ENCODE measurements at places on chromosomes 7 and 10.

- no peak for DNase-seq
Observed at GRCh38 chr10:133178357-133179127, 18.5 kb downstream of the KNDC1 start.

DNA sequence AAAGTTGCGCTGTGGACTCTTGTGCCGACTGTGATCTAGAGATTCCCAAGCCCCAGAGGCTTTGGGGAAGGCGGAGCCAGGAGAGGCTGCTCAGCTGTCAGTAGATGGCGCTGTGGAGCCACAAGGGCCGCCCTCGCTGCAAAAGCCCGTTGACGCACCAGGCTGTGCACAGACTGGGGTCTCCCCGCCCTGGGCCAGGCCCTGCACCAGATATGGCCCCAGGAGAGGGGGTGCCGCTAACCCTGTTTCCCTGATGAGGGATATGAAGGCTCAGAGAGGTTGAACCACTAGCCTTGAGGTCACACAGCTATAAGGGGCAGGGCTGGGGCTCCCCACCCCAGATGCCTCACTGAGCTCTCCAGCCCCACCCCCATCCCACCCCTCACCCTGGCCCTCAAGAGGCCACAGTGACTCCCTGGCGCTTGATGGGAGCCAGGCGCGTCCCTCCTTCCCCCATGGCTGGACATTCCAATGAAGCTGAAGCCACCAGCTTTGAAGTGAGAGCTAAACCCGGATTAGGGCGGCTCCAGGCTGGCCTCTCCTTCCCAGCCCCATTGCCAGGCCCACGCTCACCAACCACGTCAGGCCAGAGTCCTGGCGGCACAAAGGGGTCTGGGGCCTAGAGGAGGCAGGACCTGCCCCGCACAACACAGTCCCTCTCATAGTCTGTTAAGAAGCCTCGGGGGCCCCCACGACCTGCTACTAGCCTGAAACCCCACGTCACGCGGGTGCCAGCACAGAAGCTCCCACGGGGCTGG lies 26.4 kb downstream of the MYL10 start:
- peak; percentile 8 for DNase-seq

GRCh38 chr10:11113156-11113555 lies 95.5 kb downstream of the CELF2 start:
- DNase-seq: no peak

- DNase-seq: no peak
Observed at GRCh38 chr10:54026340-54026739, 774.7 kb downstream of the PCDH15 start.

GRCh38 chr7:35749556-35749955 lies 51.3 kb upstream of the SEPTIN7 start:
- no peak for DNase-seq

DNA sequence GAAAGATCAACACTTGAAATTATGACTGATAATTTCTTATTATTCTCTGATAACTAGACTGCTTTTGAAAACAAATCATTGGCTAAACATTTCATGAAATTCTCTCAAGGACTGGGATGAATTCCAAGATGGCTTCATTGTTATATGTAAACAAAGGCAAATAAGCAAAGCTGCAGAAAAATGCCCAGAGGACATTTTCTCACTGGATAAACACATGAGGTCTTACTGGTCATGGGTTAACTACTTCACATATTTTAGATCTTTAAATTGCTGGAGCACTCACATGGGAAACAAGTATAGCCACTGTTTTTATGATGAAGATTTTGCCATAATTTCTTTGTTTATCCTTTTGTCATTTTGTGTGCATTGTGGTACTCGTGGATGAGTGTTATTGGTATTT lies 239.1 kb downstream of the PHF14 start:
- DNase-seq: no peak

DNA sequence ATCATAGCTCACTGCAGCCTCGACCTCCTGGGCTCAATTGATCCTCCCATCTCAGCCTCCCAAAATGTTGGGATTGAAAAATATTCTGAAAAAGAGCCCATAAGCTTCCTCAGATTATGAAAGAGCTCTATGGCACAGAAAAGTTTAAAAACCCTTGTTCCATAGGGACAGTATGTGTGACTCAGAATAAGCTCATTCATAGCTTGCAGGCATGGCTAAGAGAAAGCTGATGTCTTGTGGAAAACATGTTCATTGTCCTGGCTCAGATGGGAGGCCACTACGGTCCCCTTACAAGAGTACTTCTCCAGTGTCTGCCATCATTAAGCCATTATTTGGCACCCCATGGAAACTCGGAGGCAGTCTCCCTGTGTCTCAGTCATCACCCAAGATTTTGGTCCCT lies 64.0 kb downstream of the CCDC3 start:
- DNase-seq: no peak

GRCh38 chr10:93916257-93917063 lies 22.7 kb downstream of the SLC35G1 start:
- DNase-seq: peak; percentile 15

DNA sequence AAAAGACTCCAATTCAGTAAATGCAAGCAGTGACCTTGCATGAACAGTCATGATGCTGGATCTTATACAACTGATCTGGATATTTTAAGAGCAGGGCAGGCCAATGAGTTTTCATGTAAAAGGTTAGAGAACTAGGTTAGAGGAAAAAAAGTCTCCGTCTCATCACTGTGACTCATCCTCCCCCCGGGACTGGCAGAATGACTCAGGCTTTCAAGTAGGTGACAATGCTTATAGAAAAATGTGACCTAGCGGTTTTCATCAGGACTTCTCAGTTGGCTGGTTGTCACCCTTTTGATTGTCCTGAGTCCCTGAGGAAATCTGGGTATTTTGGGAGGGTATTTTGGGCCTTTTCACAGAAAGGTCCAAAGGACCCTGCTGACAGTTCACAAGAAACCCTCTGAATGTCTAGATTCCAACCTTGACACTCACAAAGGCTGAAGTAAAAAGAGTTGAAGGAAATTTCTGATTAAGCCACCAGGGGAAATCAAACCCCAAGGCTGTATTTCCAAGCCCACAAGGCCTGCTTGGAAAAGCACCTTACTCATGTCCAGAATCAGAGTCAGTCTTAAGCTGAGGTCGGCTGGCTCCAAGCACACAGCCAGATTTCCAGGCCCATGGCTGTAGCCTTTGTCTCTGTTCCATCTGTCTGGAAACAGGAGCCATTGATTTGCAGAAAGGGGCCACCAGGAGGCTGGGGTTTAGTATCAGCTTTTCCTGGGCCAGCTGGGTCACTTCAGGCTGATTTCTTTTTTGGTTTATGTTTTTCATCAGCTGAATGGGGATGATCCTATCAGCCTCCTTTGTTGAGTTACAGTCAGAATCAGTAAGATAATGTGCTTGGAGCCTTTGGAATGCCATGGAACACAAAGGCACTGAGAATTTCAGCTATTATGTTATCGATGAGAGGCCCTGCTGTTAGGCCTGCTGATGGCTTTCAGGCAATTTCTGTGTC lies 226.4 kb upstream of the HABP2 start:
- DNase-seq: peak; percentile 84

GRCh38 chr10:104254493-104255310 lies at the start of gene GSTO1:
Gene GSTO1, plus strand, starts transcription at chr10:104254892. Its CDS starts 37 bp downstream, at chr10:104254929.
- DNase-seq: no peak

- no peak for DNase-seq
Observed at GRCh38 chr7:108413782-108414492, 42.3 kb downstream of the NRCAM start.

DNA sequence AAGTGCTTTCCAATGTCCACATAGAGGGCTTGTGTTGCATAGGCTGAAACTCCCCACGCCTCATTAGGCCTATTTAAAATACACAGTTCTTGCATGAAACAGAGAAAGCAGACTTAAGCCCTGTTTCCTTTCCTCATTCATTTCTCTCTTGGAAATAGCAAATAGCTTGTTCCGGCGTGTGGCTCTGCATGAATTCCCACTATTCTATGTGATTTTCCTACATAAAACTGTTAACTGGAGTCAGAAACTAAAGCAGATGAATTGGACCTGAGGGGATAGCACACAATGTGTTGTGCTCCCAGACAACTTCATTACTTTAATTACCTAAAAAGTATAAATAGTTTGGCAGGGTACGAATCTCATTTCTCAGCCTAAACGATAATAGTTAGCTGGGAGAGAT lies 981.5 kb downstream of the SORCS1 start:
- DNase-seq: no peak

- DNase-seq: no peak
Observed at GRCh38 chr7:82153776-82154175, 289.8 kb downstream of the CACNA2D1 start.

DNA sequence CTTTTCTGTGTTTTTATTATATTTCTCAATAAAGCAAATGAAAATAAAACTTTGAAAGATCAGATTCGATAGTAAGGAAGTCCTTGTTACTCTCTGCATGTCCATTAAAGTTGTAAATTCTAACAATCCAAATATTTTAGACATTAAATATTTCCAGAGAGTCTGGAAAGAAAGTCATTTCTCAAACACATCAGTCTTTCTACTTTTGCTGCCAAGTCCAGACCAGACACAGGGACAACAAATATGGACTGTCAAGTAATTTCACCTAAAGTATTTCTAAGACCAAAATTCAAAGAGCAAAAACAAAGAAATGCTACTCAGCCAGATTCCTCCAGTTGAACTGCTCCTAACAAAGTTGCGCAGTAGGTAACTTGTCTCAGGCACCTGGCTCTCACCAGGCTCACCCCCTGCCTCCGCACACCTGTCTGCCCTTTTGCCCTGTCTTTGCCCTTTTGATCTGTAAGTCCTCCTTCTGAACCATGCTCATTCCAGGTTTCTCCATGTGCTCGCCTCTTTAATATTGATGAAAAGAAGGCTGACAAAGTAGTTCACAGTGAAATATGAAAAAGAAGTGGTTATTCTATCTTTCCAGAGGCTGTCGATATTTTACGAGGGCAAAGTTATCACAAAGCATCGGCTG lies 300.5 kb downstream of the C7orf25 start:
- no peak for DNase-seq

GRCh38 chr7:505171-505570 lies 14.5 kb downstream of the PDGFA start:
- no peak for DNase-seq

DNA sequence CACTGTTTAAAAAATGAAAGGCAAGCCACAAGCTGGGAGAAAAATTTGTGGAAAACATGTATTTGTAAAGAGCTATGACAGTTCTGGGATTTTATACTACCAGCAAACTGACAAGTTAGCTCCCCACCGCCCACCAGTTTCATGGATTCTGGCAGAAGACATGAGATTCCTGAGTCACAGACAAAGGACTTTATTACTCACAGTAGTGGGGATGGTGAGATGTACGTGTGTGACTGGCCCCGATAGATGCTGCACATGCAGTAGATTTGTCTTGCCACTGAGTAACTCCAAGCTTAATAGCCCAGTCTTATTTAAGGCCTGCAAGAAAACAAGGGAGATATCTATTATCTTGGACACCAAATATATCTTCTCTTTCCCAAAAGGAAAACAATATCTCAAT lies 281.7 kb downstream of the AHR start:
- DNase-seq: no peak

- no peak for DNase-seq
Observed at GRCh38 chr7:35241884-35242283, 12.0 kb downstream of the TBX20 start.

DNA sequence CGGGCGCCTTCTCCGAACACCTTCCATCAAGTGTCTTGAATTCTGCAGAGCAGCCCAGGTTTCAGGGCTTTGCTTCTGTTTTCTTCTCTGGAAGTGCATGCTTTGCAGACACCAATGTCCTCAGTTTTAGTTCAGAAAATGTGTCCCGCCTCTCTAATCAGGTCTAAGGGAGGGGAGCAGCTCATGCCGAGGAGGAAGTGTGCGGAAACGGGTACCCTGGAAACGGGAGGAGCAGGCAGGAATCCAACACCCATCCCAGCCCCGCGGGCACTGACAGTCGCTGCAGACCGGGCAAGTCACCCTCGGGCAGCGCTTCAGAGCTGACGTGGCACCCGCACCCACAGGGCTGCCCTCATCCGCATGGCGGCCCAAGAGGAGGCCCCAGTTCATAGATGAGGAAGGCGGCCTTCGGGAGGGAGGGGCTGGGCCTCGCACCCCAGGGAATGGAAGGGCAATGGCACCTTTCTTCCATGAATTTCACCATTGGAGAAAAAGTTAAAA lies 338.7 kb downstream of the DNAJB6 start:
- DNase-seq: no peak

- no peak for DNase-seq
Observed at GRCh38 chr10:97564776-97565175, 7.8 kb upstream of the ANKRD2 start.

DNA sequence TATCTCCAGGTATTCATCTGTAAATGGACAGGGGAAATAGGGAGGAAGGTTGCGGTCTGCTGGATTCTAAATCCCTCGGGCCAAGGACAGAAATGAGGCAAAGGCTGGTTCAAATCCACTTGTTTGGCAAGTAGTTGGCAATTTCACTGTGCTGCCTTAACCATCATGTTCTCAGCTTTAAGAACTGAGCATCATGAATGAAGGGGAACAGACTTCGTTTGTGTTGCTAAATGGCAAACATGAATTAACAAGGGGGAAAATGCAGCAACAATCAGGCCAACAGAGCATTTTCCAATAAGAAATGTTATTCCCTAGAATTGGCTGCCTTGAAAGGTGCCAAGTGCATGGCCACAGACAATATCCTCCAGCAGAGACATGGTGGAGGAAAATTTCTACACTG lies 36.9 kb downstream of the PARD3 start:
- DNase-seq: no peak

DNA sequence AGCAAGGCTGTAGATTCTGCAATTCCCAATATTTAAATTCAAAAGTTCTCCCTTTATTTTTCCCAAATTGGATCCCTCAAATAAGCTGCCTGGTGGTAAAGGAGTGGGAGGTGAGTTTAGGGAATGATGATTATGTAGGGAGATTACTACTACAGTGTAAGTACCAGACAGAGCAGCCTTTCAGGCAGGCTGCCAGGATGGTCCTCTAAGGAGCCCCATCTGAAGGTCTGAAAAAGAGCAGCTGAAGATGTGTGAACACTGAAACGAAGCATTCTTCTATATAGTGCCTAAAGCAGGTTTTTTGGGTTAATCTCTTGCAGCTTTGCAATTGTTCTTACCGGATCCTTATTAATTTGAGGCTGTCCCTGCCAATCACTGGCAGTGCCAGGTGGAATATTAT lies 84.7 kb downstream of the CREB5 start:
- DNase-seq: no peak

DNA sequence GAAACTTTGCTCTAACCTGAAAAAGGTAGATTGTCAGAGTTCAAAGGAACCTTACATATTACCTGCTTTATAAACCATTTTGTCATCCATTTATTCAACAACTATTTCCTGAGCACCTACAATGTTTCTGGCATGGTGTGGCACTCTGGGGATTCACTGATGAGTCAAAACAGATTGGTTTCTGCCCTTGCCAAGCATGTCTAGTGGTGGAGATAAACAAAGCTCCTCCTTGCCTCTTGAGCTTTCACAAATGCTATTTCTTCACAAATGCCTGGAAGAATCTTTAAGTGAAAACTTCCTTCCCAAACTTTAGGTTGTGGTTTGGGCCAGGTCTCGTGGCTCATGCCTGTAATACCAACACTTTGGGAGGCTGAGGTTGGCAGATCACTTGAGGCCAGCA lies 85.1 kb upstream of the RELN start:
- no peak for DNase-seq

GRCh38 chr10:76944640-76945039 lies 693.0 kb downstream of the KCNMA1 start:
- DNase-seq: no peak

GRCh38 chr7:45923818-45924217 lies 2.7 kb upstream of the IGFBP3 start:
- DNase-seq: no peak

- DNase-seq: no peak
Observed at GRCh38 chr10:17906002-17906401, 45.7 kb upstream of the SLC39A12 start.

GRCh38 chr7:118764221-118764620 lies 539.7 kb downstream of the ANKRD7 start:
- DNase-seq: no peak
